ENCODE measurements at places on chromosomes 7 and 10. TPM values are rescaled to one million over a fixed set of nuclear protein-coding genes. Genes with fewer than 3 reads are reported as not detected.

The SCART1 gene
- polyA plus RNA-seq, result 0.17 TPM

The SLC18A3 gene
- polyA plus RNA-seq, result not detected

The KCNMA1 gene
- polyA plus RNA-seq, result 0.59 TPM

The ITIH5 gene
- polyA plus RNA-seq, result 4.2 TPM

The AS3MT gene
- 6.6 TPM for polyA plus RNA-seq

The AZGP1 gene
- polyA plus RNA-seq, result 183 TPM

The CLDN4 gene
- polyA plus RNA-seq, result 0.03 TPM

The ZNF804B gene
- not detected for polyA plus RNA-seq

The FHIP2A gene
- 4.8 TPM for polyA plus RNA-seq

The CLRN3 gene
- polyA plus RNA-seq, result not detected

DNA sequence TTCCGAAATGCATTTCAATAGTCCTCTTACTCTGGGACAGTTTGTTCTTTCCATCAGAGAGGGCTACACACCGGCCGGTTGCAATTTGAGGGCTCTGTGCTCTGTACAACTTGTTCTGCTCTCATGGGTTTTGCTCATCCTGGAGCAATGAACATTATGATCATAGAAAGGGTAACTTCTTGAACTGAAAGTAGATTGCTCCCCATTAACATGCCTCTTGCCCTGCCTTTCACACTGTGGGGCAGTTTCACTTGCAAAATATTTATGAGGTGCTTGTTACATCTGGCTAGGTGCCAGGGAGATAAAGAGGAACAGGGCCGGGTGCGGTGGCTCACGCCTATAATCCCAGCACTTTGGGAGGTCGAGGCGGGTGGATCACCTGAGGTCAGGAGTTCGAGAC lies 97.3 kb upstream of the MPP7 start:
- H3K27ac ChIP-seq, result no peak overlapping the region
- H3K4me3 ChIP-seq, result no peak overlapping the region
- DNase-seq, result no peak

DNA sequence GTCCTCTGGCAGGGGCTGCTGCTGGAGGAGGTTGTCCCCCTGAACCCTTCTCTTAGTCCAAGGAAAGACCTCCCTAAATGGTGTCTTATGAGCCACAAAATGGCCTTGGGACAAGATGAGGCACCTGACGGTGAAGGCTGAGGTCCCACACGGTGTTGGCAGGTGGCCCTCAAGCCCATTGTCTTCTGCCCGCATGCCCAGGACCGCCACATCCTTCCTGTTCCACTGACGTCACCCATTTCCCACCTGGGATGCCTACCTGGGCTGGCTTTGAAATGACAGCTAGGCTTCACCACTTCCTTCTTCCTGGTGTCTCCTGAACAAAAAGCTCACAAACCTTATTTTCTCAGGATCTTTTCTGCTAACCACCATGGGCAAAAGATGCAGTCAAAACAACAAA lies 2.1 kb upstream of the DMBT1 start:
- no peaks in the 10 kb centered on the region for H3K36me3 ChIP-seq
- H3K4me3 ChIP-seq, result no peak overlapping the region
- H3K27ac ChIP-seq, result no peak overlapping the region
- DNase-seq, result no peak

DNA sequence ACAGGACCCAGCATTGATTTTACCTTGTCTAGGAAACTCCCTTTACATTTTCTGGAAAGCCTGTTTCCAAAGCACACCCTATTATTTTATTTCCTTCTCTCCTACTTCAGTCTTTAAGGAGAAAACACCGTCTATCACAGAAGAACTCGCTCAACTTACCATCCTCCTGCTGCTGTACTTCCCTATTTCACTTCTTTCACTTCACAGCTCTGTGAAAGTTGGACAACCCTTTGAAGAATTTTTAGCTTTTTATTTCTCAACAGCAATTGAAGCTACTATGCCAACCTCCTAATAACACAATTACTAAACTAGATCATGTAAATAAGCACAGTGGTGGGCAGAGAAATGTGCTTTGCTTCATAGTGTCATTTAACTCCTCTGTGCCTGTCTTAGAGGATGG lies 166.5 kb downstream of the TFEC start:
- no peaks in the 10 kb centered on the region for H3K4me1 ChIP-seq
- no peaks in the 10 kb centered on the region for H3K36me3 ChIP-seq
- DNase-seq, result no peak
- no peak overlapping the region for H3K27ac ChIP-seq
- no peaks in the 10 kb centered on the region for H3K27me3 ChIP-seq

- H3K36me3 ChIP-seq, result no peaks in the 10 kb centered on the region
- peak; percentile 18 for DNase-seq
- H3K27ac ChIP-seq, result no peak overlapping the region
- peaks cover 9% of the 10 kb centered on the region for H3K4me1 ChIP-seq
Measured at GRCh38 chr10:3014968-3015367, 52.4 kb upstream of the PFKP start.

GRCh38 chr10:117162093-117163060 lies 24.3 kb upstream of the VAX1 start:
- peaks cover 14% of the 10 kb centered on the region for H3K4me1 ChIP-seq
- H3K4me3 ChIP-seq, result no peak overlapping the region
- no peaks in the 10 kb centered on the region for H3K36me3 ChIP-seq
- DNase-seq, result no peak
- no peak overlapping the region for H3K27ac ChIP-seq
- peaks cover 100% of the 10 kb centered on the region for H3K27me3 ChIP-seq

- peaks cover 4% of the 10 kb centered on the region for H3K27me3 ChIP-seq
- H3K27ac ChIP-seq, result no peak overlapping the region
- no peaks in the 10 kb centered on the region for H3K4me1 ChIP-seq
- no peaks in the 10 kb centered on the region for H3K36me3 ChIP-seq
- H3K4me3 ChIP-seq, result no peak overlapping the region
Measured at GRCh38 chr7:133186060-133186459, 66.8 kb upstream of the EXOC4 start.

DNA sequence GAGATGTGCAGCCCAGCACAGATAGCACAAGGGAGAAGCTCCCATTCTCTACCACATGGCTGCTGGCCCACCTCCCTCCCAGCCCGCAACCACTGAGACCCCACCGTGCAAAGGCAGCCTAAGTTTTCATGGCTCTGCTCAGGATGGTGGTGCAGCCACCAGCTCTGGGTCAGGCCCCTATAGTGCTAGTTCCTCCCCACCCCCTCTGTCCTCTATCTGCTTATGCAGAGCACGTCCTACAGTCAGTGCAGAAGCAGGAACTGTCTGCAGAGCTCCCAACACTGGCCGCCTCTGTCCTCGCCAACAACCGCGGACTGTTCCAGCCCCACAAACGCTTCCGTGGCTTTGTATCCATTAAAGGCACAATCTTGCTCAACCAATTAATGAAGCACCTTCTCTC lies 278.9 kb downstream of the GRID1 start:
- no peak for DNase-seq
- H3K27me3 ChIP-seq, result peaks cover 18% of the 10 kb centered on the region
- H3K36me3 ChIP-seq, result no peaks in the 10 kb centered on the region
- no peaks in the 10 kb centered on the region for H3K4me1 ChIP-seq
- no peak overlapping the region for H3K27ac ChIP-seq
- no peak overlapping the region for H3K4me3 ChIP-seq

GRCh38 chr10:128286141-128286761 lies 160.0 kb upstream of the MKI67 start:
- H3K4me3 ChIP-seq, result no peak overlapping the region
- H3K36me3 ChIP-seq, result no peaks in the 10 kb centered on the region
- no peak for DNase-seq
- H3K4me1 ChIP-seq, result no peaks in the 10 kb centered on the region
- no peak overlapping the region for H3K27ac ChIP-seq

GRCh38 chr7:106064771-106065574 lies 47.1 kb downstream of the SYPL1 start:
- H3K36me3 ChIP-seq, result no peaks in the 10 kb centered on the region
- no peaks in the 10 kb centered on the region for H3K27me3 ChIP-seq
- peak overlapping the region; percentile 87 for H3K27ac ChIP-seq
- peak; percentile 80 for DNase-seq
- peaks cover 56% of the 10 kb centered on the region for H3K4me1 ChIP-seq
- peak overlapping the region; percentile 30 for H3K4me3 ChIP-seq

- no peaks in the 10 kb centered on the region for H3K27me3 ChIP-seq
- peaks cover 66% of the 10 kb centered on the region for H3K4me1 ChIP-seq
- DNase-seq, result peak; percentile 97
- peaks cover 63% of the 10 kb centered on the region for H3K36me3 ChIP-seq
- H3K27ac ChIP-seq, result peak overlapping the region; percentile 99
Measured at GRCh38 chr7:1537535-1538412, 7.3 kb downstream of the MAFK start.

DNA sequence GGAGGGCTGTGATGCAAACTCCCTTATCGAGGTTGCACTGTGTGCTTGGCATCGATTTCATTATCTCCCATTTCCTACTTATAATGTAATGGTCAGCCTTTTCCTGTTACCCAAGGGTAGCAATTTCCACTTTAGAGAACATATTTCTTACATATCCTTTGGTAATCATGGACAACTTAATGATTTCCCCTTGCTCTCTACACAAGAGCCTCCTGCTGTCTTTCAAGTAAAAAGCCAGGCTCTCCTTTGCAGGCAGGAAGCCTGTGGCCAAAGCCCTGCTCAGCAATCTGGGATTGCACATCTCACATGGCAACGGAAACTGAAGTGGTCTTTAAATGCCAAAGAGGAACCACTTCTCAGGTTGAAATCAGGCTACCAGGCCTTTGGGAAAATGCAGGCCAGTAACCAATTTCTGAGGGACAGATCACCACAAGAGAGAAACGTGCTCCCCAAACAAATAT lies 86.7 kb upstream of the IKZF1 start:
- H3K4me1 ChIP-seq, result peaks cover 51% of the 10 kb centered on the region
- DNase-seq, result no peak
- no peak overlapping the region for H3K4me3 ChIP-seq
- no peaks in the 10 kb centered on the region for H3K36me3 ChIP-seq
- H3K27me3 ChIP-seq, result peaks cover 4% of the 10 kb centered on the region

DNA sequence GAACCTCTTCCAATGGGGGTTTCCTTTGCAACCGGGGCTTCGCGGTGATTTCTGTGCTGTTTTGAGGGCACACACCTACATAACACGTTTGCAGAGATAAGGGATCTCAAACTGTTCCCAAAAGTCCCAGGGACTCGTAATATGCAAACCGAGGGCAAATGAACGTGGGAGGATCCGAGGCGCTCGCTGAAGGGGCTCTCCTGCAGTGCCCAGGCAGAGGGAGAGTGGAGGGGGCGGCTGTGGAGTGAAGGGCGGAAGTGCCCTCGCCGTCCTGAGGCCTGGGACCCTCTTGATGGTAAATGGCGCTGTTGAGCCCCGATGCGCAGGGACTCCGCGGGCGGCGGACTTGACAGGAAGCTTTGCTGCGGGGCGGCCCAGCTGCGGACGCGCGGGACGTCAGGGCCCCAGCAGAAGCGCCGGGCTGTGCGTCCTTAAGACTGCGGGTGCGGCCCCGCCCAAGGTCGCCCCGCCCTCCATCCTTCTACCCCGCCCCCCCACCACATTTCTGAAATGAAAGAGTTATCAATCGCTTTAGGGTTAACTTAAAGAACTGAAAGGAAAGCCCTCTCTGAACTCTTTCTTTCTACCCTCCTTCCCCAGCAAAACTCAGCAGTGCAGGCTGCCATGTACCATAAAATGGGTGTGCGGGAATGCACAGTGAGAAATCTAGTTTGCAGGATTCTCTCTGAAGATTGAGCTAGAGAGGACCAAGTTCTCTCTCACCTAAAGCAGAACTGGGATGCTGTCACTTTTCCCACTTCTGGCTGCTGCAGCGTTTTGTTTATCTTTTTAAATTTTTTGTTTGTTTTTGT lies 151.8 kb upstream of the YAE1 start:
- DNase-seq, result peak; percentile 18
- H3K4me1 ChIP-seq, result peaks cover 13% of the 10 kb centered on the region
- H3K4me3 ChIP-seq, result peak overlapping the region; percentile 49
- no peak overlapping the region for H3K27ac ChIP-seq
- peaks cover 20% of the 10 kb centered on the region for H3K27me3 ChIP-seq

- no peaks in the 10 kb centered on the region for H3K36me3 ChIP-seq
- DNase-seq, result no peak
- H3K27ac ChIP-seq, result no peak overlapping the region
- H3K27me3 ChIP-seq, result no peaks in the 10 kb centered on the region
- H3K4me3 ChIP-seq, result no peak overlapping the region
- no peaks in the 10 kb centered on the region for H3K4me1 ChIP-seq
Measured at GRCh38 chr7:48298779-48299178, 127.5 kb downstream of the ABCA13 start.

GRCh38 chr7:99551334-99551733 lies 580 bp downstream of the FAM200A start:
- H3K4me1 ChIP-seq, result peaks cover 24% of the 10 kb centered on the region
- H3K4me3 ChIP-seq, result peak overlapping the region; percentile 92
- no peak for DNase-seq
